Hippocampal formation (tissue), 2 donors: ENCODE measurements at places on chromosomes 4 and X.
A peak's percentile ranks its signal among the peaks of the same experiment; 100 is the strongest.

DNA sequence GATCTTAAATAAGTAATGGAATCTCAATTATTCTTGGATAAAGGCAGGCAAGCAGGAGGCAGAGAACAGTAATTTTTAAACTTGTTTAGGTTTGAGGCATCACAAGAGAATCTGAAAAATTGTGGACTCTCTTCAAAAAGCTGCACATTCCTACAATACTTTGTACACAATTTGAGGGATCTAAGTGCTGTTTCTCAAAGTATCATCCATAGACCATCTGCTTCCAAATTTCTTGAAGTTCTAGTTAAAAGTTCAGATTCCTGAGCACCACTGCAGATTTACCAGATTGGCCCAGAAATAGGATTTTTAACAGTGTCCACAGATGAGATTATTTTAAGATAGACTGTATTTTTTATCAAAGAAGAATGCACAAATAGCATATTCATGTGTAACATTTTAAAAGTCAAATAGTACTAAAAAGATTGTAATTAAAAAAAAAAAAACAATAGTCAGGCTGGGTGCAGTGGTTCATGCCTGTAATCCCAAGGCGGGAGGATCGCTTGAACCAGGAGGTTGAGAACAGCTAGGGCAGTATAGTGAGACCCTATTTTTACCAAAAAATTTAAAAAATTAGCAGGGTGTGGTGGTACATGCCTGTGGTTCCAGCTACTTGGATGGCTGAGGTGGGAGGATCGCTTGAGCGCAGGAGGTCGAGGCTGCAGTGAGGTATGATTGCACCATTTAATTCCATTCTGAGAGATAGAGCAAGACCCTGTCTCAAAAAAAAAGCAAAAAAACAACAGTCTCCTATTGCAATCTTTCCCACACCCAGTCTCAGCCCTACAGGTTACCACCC is 14.2 kb upstream of the FNIP2 start:
- no peak for DNase-seq

DNA sequence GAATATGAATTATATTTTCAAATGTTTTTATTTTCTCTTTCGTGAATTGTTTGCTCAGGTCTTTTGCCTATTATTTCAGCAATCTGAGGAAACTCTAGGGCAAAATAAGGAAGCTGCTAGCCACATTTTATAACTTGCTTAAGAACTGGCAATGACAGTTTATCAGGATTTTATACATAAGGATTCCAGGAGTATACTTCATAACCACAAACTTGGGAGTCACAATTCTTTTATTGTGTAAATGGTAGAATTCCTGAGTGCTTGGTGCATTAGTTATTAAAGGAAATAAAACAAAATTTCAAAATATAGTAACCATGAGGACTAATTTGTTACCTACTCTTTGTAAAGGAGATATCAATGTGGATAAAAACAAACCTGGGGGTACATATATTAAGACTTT is 54.4 kb downstream of the PALLD start:
- no peak for DNase-seq

- DNase-seq, result no peak
These were observed 13.9 kb downstream of the PAGE2 start for GRCh38 chrX:55102754-55103153.

- DNase-seq, result no peak
These were observed 26.3 kb downstream of the MGARP start for GRCh38 chr4:139253713-139254112.

GRCh38 chr4:162782096-162782777 is 384.5 kb downstream of the NAF1 start:
- peak; percentile 34 for DNase-seq
